ENCODE measurements at places on chromosomes 5 and 9.
A peak's percentile ranks its signal among the peaks of the same experiment; 100 is the strongest.

- DNase-seq = no peak
Measured at GRCh38 chr5:52139888-52140615, 647.7 kb upstream of the ITGA1 start.

DNA sequence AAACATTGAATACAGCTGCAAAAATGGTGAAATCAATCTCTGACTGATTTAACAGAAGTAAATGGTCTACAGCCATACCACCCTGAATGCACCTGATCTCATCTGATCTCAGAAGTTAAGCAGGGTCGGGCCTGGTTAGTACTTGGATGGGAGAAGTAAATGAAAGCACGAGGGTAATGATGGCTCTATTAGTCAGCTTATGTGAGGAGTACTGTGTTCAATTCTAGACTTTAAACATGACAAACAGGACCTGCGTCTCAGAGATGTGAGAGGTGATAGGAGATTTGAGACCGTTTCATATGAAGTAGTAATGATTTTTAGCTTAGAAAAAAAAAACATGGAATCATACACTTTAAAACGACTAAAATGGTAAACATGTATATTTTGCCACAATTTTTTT, 77.1 kb upstream of the SUSD1 start:
- no peak for DNase-seq

DNA sequence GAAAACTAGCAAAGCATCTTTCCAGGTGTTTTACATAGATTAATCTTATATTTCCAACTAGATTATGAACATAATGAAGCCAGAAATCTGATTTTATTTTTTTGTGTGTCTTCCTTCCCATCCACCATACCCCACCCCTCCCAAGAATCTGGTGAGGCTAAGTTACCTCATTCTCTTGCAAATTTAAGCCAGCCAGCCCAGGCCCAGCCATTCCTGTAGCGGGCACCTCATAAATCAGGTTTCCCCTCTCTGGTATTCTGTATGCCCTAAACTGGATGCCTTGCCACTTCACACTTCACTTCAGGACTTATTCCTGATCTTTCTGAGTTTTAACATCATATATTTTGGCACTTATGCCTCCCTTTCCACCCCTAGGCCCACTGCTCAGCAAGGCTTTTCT, 21.8 kb downstream of the C9 start:
- DNase-seq = no peak

- DNase-seq = no peak
Measured at GRCh38 chr5:56344594-56344993, 111.5 kb upstream of the ANKRD55 start.

DNA sequence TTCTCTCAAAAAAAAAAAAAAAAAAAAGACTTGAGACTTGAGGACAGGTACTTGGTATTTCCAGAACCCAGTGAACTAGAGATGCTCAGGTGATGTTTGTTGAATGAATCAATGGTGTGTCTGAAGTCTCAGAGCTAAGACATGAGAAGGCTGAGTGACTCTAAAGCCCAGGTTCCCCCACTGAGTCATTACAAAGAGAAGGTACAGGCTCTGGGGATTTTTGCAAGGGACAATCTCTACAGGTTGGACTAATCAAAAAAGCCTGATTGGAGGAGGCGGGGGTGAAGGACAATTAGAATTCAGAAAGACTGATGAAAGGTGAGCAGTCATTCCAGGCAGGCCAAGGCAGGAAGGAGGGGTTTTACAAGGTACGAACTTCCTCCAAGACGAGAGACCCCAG, 8.2 kb upstream of the FABP6 start:
- DNase-seq = no peak

DNA sequence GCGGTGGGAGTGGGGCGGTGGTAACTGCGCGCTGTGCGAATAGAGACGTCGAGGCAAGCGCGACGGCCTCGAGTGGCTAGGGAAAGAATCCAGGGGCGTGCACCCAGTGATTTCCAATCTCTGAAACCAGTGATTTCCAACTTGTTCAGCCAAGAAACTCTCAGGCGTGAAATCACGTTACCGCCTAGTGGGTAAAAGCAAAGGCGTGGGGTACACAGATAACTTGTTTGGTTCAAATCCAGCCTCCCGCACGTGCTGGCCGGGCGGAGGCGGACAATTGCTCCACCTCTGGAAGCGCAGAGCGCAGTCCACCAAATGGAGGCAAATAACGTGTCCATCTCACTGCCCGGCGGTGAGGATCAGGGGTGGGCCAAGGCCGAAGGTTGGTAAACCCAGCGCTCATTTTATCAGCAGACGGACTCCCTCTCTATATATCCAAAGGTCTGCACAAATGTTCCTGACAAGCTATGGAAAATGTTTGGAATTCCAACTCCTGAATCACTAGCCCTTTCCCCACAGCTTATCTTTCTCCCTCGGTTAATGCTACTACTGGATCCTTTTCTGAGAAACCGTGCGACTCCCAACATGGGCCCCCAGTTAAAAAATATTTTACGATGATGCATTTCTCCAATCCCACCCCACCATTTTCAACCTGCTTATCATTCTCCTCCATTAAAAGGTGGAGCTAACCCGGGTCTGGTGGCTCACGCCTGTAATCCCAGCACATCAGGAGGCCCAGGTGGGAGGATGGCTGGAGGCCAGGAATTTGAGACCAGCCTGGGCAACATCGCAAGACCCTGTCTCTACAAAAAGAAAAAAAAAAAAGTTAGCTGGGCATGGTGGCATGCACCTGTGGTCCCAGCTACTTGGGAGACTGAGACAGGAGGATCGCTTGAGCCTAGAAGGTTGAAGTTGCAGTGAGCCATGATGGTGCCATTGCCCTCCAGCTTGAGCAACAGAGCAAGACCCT, 950 bp upstream of the FNBP1 start:
- no peak for DNase-seq

- no peak for DNase-seq
Measured at GRCh38 chr5:76927961-76928360, 24.9 kb upstream of the CRHBP start.

DNA sequence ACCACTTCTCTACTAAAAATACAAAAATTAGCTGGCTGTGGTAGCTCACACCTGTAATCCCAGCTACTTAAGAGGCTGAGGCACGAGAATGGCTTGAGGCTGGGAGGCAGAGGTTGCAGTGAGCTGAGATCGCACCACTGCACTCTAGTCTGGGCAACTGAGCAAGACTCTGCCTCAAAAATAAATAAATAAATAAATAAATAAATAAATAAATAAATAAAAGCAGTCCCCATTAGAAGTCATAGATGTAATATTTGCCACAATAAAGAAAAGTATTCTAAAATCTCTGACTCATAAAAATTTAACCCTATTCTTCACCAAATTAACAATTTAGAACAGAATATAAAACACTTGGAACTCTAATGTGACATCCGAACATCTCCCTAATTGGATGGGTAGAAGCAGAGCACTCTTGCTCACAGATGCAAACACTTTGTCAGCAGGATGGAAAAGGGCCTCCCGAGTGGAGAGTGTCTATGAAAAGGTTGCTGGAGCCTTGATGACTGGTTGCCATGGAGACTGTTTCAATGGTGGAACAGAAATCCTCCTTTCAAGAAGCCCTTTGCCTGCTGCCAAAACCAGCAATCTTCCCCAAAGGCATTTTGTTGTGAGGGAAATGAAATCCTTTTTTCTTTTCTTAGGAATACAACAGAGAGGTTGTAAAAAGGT, 38.9 kb upstream of the TRAF1 start:
- peak; percentile 19 for DNase-seq

DNA sequence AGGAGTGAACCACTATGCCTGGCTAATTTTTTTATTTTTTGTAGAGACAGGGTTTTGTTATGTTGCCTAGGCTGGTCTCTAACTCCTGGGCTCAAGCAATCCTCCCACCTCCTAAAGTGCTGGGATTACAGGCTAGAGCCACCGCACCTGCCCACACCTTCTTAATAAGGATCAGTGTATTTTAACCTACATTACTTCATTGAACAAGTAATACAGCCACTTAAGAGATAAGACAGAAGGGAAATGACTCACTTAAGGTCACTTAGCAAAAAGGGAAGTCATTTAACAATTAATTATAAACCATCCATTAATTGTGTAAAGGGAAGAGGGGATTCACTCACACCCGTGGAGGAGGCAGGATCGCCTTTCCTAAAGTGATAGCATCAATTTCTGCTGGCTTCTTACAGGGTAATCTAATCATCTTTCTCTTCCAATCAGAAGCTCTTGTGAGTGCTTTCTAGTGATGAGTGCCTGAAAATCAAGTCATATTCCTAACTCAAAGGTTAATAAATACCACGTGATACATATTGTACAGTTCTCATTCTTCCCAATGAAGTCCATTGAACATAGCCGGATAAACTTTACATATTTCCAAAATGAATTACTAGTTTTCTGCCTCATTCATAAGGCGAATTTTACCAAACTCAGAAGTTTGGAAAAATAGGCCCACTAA, 3.5 kb downstream of the FBXW11 start:
- no peak for DNase-seq

DNA sequence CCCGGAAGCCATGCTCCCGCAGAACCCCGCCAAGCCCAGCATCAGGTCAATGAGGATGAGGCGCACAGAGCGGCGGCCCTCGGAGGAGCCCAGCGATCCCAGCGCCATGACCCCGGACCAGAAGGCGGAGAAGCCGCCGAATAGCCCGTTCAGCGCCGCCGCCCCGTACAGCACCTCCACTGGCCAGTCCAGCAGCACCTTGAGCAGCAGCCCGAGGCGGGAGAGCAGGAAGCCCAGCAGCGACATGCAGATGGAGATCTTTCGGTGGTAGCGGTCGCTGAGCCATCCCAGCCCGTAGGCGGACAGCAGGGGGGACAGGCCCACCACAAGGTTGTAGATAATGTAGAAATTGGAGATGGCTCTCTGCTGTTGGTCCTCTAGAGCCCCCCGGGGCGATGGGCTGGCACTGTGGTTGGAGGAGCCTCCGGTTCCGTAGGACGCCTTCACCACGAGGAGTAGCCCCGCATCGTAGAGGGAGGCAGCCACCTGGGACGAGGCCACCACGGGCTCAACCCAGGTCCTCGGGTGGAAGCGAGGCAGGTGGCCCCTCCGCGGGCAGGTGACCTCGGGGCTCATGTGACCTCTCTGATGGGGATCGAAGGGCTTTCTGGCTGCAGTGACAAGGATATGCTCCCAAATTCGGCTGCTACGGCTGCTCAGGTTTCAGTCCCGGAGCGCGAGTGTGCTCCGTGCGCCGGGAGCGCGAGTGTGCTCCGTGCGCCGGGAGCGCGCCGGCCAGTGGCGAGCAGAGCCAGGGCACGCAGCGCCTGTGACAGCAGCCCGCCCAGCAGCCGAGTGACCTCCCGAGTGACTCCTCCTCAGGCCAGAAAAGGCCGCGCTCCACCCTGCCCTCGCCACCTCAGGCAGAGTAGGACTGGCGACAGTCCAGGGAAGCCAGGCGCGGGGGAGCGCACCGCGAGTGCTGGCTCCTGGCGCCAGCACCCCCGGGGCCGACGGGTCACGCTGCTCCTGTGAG, at the start of gene SLC46A2:
Gene SLC46A2, minus strand, starts transcription at position 771 of the 976 bp plus-strand sequence. Its CDS starts 195 bp downstream, at position 576.
- DNase-seq = peak; percentile 48

- DNase-seq = no peak
Measured at GRCh38 chr9:114804505-114804904, 1.3 kb downstream of the TNFSF15 start.

- no peak for DNase-seq
Measured at GRCh38 chr5:1278656-1279442, 16.0 kb downstream of the TERT start.

GRCh38 chr5:76801159-76801802, 17.5 kb upstream of the F2RL1 start:
- DNase-seq = no peak

DNA sequence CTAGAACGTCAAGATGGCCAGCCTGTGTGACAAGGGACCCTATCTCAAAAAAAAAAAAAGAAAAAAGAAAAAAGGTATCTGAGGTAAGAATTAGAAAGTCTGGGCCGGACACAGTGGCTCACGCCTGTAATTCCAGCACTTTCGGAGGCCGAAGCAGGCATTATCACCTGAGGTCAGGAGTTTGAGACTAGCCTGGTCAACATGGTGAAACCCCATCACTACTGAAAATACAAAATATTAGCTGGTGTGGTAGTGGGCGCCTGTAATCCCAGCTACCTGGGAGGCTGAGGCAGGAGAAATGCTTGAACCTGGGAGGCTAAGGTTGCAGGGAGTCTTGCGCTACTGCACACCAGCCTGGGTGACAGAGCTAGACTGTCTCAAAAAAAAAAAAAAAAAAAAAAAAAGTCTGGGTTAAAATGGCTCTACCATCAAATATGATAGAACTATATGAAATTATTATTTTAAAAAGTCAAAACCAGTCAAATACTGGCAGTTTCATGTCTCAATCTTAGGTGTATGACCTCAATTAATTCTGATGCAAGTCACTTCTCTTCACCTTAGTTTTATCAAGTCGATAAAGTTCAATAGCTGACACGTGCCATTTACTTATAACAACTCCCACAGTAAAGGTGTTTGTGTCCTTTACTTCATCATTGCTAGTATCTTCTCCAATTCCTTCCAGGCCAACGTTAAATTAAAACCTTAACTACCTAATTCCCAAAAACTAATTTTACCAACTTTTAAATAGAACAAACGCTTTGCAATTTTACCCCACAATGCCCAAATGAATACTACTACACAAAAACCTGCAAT, 1.1 kb downstream of the RPS23 start:
- DNase-seq = no peak

- no peak for DNase-seq
Measured at GRCh38 chr5:94345257-94345656, 273.1 kb downstream of the KIAA0825 start.

- DNase-seq = no peak
Measured at GRCh38 chr9:94948567-94949235, 222.2 kb downstream of the AOPEP start.

GRCh38 chr5:135308245-135308644, 90.8 kb downstream of the MACROH2A1 start:
- DNase-seq = no peak

- DNase-seq = no peak
Measured at GRCh38 chr9:88922091-88922490, 69.2 kb upstream of the S1PR3 start.

- no peak for DNase-seq
Measured at GRCh38 chr9:3342159-3342777, 183.5 kb downstream of the RFX3 start.

DNA sequence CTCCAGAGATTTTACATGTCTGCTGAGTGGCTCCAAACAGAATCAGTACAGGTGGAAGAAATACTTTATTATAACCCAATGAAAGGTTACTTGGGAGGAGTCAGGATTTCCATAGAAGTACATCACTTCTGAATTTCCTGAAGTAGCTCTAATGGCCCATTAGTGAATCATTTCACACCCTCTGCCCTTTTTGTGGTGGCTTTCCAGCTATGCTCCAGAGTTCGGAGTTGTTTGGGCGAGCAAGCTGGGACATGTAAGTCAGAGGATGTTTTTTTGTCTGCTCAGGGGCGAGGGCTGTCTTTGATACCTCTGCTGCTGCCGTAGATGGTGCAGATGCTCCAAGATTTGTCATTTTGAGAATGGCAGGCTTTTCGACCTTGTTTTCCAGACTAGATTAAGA, 226.1 kb downstream of the GOLPH3 start:
- no peak for DNase-seq

GRCh38 chr5:117893211-117893610, 1095.1 kb downstream of the DTWD2 start:
- DNase-seq = no peak

GRCh38 chr9:88577256-88578120, 42.5 kb downstream of the NXNL2 start:
- no peak for DNase-seq

Measured in cerebellar cortex (tissue), 1 donor.